ENCODE measurements at places on chromosomes 4 and X.

DNA sequence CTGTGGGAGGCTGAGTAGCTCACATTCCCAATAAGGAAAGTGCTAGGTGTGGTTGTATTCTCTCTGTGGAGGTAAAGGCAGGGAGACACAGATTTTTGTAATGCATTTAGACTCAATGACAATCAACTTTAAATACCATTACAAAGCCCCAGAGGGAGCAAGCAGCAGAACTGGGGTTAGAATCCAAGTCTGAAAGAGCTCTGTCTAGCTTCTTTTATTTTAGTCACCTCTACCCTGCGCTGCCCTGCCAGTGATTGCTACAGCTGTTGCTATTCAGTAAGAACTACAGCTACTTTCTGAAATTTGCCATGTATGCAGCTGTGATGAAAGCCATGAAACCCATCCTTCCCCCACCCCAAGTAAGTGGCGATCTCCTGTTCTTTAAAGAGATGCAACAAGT, 22.5 kb downstream of the SLC39A8 start:
- DNase-seq, result no peak

DNA sequence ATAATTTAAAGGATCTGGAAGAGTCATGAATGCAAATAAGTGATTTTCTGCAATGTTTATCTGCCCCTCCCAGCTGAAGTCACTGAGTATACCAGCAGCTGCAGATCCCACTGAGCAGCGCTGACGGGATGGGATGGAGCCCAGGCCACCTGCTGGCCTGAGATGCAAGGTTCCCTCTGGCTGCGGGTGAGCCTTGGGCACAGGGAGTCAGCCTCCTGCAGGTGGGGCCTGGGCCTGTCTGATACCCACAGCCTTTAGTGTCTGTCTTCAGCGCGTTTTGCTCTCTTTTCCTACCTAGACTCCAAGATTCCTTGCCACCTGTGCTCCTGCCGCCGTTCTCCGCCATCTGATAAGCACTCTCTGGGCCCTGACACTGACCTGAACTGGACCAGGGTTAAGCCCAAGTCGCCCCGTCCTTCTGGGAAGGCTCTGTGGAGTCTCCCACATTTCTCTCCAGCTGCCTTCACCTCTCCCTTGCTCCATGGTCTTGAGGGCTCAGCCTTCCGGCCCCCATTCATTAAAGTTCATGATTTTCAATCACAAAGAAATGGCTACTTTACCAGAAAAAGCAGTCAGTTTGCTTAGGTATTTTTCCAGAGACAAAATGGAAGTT, 223.1 kb upstream of the FAT1 start:
- DNase-seq, result no peak

GRCh38 chrX:112961981-112962380, 121.3 kb upstream of the AMOT start:
- no peak for DNase-seq

DNA sequence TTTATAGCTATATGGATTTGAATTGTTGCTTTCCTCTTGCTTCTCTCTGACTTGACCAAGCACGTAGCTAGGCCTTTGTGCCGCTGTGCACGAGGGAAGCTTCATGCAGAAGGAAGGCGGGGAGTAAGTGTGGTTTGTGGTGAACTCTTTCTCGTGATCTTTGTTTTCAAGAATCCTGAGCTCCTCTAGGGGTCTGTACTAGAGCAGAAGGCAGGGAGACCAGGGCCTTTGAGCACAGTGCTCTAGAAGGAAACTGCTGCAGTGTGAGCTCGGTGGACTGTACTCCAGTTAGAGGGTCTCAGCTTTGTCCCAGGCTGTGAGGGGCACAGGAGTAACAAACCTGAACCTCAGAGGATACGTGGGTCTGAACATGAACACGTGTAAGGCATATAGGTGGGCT, 49.0 kb downstream of the AGA start:
- no peak for DNase-seq

GRCh38 chrX:118964252-118964651, 10.2 kb upstream of the LONRF3 start:
- no peak for DNase-seq

DNA sequence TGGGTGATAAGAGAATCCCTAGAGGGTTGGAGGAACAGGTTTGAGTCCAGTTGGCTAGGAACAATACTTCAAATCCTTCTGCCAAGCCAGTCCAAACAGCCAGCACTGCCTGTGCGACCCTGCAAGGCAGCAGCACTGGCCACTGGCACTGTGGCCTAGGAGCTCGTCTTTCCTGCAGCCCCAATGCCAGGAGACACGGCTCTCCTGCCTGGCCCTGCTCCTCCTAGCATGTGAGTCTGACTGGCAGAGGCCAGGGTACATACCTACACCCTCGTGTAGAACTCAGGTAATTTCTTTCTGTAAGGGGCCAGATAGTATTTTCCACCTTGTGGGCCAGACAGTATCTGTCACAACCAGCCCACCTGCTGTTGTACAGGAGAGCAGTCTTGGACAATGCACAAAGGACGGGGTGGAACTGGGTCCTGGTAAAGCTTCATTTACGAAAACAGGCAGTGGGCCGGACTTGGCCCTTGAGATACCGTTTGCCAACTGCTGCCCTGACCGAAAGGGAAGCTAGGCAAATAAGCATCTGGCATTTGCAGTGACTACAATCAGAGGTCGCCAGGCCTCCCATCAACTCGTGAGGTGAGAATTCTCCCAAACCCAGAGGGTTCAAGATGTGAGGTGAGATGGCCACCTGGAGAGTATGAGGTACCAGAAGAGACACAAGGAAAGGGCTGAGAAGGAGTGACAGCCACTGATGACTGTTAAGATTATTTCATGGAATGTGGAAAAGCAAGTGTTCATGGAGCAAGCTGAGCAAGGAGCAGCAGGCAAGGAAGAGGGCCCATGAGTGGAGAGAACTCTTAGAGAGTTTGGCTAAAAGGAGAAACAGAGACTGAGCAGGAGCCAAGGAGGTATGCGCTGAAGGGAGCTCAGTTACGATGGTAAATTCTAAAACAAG, 29.8 kb upstream of the IRAK1 start:
- no peak for DNase-seq

DNA sequence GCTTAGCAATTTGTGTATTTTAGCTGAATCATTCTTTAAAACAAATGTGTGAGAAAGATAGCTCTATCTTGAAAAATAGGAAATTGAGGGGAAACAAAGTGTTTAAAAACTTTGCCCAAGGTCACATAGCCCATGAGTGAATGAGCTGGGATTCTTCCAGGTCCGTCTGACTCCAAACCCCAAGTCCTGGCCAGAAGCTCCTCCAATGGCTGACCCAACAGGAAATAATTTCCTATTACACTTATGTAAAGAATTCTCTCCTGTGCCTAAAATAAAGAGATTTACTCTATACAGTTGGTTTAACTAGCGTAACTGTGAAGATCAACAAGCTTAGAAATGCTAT, 287.6 kb downstream of the ARHGAP24 start:
- DNase-seq, result no peak

GRCh38 chr4:184968784-184969201, 49.5 kb upstream of the HELT start:
- no peak for DNase-seq

GRCh38 chr4:58636381-58636780, 1526.2 kb upstream of the IGFBP7 start:
- DNase-seq, result no peak

GRCh38 chr4:10085386-10085785, 31.2 kb downstream of the WDR1 start:
- no peak for DNase-seq

DNA sequence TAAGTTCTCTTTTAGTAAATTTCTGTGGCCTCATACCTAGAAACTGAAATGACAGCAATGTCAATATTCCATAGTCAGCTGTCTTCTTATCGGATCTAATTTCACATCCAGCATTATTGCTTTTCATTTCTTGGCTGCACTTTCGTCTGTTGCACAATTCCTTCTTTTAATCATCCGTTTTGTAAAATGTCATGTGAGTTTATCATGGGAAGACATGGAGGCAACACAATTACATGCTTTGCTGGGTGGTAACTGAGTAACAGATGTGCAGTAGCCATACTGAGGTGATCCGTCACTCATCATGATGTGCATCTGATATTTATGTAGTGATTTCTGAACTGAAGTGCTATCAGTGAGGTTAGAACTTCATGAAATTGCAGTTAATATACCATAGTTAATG, 68.3 kb upstream of the SLC7A11 start:
- no peak for DNase-seq

GRCh38 chr4:38670109-38670901, 6.3 kb downstream of the KLF3 start:
- no peak for DNase-seq

GRCh38 chr4:158259955-158260575, 49.8 kb downstream of the TMEM144 start:
- no peak for DNase-seq

GRCh38 chr4:78297116-78297800, 240.1 kb downstream of the FRAS1 start:
- DNase-seq, result no peak

DNA sequence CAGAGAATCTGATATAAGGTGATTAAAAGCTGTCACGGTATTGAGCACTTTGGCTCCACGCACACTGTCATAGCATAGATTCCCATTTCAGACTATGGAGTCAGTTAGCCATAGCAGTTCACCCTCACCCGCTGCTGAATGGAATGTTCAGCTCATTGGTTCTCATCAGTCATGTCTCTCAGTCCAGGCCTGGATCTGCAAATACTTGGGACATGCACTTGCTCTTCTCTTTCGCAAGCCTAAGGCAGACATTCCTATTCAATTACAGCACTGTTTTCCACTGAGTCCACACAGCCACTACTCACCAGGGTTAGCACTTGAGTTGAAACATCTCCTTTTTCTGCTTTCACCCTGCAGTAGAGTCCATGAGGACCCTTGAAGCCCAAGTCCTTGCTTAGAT, 30.6 kb upstream of the SCML1 start:
- DNase-seq, result no peak

GRCh38 chr4:146857298-146857697, 88.4 kb downstream of the TTC29 start:
- no peak for DNase-seq

GRCh38 chr4:176675810-176676209, 116.9 kb downstream of the VEGFC start:
- no peak for DNase-seq

- DNase-seq, result no peak
Observed at GRCh38 chr4:174873931-174874330, 44.2 kb upstream of the ADAM29 start.

DNA sequence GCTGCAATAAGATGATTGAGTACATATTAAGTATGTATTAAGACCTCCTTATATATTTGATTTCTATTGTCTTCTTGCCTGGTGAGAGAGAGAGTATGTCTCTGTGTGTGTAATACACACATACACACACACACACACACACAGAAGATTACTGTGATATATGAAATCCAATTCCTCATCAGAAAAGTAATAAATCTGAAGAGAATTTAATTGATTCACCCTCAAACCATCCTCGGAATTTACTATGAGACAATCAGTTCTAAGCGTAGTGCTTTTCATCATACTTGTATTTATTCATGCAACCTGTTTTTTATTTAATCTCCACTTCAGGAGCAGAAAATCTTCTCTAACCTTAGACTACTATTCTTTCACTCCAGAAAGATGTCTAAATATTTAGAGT, 62.3 kb upstream of the TLL1 start:
- no peak for DNase-seq

GRCh38 chr4:31545755-31546154, 825.6 kb downstream of the PCDH7 start:
- DNase-seq, result no peak

DNA sequence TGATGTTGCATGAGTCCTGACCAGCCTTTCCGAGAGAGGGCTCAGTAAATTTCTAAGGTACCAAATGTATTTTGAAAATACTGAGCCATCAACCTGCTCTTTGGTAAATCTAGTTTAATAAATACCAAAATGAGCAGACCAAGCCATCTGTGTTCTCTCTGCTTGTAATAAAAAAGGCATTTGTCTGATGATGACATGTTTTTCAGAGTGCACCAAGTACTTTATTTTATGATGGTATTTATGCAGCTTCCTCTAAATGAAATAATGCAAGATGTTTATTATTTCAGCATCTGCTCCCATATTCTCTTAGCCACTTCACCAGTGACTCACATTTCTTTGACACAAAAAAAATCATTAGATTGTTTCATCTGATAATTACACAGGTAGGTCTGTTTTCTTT, 700.5 kb downstream of the TRIML1 start:
- DNase-seq, result no peak

DNA sequence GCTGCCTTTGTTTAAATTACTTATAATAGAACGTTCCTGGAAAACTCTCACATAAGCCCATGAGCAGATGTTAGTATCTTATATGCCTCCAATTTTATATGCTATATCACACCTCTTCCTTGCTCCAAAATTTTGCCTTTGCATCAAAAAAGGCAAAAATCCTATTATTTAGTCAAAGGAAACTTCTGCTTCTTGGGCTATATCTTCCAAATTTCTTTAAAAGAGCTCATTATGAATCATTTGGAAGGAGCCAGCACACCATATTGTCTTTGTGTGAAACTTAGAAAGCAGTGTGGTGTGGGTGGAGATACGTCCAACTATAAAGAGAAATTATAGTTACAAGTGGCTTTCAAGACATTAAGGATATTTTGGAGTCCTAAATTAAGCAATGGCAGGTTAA, 35.7 kb downstream of the NHS start:
- no peak for DNase-seq

Data from NCI-H2029 (cell line).